Activated naive CD8-positive, alpha-beta T cell treated with anti-CD3 and anti-CD28 coated beads, Interleukin-2, amount 50 U/mL, for 16 hours (primary cell): ENCODE measurements at places on chromosomes 3 and 15.

DNA sequence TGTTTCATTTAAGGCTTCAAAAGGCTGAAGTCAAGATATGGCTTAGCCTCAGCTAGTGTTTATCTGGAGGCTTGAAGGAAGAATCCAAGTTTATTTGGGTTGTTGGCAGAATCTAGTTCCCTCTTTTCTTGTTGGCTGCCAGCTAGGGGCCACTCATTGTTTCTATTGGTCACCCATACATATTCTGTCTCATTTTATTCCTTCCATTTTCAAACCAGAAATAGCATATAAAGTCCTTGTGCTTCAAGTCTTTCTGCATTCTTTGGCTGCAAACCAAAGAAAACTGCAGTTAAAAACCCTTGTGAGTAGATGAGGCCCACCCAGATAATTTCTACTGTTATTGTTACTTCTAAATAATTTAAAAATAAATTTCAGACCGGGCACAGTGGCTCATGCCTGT, 301.7 kb downstream of the OXSM start:
- no peak for DNase-seq

GRCh38 chr3:105503191-105503593, 136.5 kb downstream of the ALCAM start:
- DNase-seq: no peak

DNA sequence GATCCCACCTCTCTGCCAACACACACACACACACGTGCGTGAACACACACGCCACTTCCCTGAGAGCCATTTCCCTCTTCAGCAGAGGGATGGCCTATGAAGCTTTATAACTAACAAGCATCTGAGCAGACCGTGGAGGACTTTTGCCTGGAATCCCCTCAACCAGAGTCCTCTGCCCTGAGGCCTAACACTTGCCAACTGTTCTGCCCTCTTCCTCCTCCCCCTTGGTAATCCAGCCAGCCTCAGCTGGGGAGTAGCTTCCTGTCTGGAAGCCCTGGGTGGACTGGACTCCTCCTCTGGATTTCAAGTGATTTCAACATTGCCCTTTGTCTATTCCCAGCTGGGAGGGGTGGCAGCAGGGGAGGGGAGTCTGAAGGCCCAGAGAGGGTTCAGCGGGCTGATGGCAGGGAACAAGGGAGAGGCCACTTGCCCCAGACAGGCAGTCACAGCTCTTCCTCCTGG, 68.4 kb upstream of the HACD2 start:
- DNase-seq: no peak

DNA sequence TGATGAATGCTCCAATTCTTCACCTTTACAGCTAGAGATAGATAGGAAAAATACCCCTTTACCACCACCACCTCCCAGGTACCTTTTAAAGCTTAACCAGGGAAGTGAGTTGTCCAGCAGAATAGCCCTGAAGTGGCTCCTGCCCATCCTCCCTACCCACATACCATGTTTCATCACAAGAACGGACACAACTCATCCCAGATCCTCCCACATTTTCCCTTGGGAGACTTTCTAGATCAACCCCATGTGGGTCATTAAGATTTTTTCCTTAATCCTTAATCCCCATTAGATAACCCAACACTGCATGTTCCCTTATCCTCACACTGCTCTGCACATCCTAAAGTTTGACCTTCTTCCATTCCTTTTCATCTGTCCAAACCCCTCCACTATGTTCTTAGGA, 69.3 kb downstream of the CHST2 start:
- no peak for DNase-seq

GRCh38 chr3:97960993-97961766, 11.1 kb downstream of the RIOX2 start:
- DNase-seq: no peak

GRCh38 chr15:73944161-73945129, 18.2 kb downstream of the LOXL1 start:
- DNase-seq: no peak

- no peak for DNase-seq
Observed at GRCh38 chr15:67025719-67026609, 39.4 kb upstream of the SMAD3 start.

DNA sequence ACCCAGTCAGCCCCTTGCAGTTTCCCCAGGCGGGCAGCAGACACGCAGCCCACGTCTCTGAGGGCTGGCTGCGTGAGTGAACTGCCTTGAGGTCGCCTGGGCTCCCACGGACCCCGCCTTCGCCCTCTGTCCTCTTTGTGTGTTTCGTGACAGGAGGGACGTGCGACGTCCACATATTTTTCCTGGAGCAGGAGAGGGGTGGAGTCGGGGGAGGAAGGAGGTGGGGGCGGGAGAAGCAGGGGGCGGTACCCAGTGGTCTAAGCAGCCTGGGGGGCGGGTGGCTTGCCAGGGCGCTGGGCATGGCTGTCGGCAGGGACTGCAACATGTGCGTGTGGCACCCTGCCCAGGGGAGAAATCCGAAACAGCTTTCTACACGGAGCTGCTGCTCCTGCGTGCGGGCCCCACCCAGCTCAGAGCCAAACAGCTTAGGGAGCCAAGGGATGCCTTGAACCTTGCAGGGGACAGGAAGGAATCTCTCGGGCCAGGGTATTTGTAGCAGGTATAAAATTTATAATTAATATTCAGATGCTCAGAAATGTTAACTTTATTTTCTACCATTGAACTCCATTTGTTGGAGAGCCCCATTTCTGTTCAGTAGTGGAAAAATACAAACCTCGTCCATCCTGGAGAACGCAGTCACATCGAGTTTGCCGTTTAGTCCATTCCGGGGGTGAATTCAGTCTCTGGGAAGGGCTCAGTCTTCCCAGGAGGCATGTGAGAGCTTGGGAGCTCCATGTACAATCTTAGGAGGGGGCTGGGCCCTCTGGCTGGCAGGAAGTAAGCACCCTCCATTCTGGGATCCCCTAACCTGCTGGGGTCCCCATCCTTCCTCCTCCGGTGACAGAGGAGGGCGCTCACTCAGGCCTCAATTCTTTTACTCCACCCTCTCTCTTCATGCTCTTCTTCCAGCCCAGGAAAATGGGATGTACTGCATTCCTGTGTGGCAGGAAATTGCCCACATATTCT, 79.1 kb upstream of the MEF2A start:
- no peak for DNase-seq

DNA sequence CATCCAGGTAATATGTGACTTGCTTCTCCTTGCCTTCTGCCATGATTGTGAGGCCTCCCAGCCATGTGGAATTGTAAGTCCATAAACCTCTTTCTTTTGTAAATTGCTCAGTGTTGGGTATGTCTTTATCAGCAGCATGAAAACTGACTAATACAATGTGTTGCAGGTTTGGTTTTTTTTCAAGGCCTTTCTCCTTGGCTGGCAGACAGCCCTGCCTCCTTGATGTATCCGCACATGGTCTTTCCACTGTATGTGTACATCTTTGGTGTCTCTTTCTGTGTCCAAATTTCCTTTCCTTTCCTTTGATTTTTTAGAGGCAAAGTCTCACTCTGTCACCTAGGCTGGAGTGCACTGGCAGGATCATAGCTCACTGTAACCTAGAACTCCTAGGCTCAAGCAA, 260.1 kb downstream of the TUSC7 start:
- DNase-seq: no peak

DNA sequence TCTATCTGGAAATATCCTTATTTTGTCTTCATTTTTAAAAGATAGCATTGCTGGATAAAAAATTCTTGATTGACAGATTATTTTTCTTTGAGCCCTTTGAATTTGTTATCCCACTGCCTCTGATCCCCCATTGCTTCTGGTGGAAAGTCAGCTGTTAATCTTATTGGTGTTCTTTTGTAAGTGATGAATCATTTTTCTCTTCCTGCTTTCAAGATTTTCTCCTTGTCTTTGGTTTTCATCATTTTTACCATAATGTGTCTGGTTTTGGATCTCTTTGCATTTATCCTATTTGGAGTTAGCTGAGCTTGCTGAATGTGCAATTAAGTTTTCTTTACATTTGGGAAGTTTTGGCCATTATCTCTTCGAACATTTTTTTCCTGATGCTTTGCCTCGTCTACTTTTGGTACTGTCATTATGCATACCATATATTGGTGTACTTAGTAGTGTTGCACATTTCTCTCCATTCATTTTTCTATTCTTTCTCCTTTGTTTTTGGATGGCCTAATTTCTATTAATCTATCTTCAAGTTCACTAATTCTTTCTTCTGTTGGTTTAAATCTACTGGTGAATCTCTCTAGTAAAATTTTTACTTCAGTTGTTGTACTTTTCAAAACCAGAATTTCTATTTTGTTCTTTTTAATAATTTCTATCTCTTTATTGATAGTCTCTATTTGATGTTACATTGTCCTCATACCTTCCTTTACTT, 440.0 kb upstream of the PROK2 start:
- no peak for DNase-seq

DNA sequence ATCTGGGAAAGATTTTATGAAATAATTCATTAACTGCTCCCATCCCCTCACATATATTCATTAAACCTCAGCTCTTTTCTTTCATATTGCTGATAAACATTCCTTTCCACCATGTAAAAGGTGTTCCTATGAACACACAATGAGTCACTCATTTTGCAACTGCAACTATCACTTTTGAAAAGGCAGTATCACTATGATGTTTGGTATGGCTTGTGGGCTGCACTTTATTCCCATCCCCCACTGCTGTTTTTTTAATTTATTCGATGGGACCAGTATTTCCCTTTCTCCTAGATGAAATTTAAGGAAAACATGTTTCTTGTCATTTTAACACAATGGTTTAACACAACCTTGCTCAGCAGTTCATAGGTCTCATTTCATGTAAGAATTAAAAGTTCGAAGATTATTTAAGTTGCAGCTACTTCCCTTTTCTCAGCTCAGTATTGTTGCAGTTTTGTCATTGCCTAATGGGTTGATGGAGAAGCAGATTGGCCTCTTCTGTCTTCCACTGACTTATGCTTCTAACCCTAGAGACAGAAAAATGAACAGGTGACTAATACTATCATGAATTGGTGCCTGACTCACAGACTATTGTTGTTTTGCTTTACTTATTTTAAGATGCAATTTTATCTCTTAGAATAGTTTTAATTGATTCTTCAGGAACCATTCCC, 280.3 kb downstream of the ZPLD1 start:
- DNase-seq: no peak

DNA sequence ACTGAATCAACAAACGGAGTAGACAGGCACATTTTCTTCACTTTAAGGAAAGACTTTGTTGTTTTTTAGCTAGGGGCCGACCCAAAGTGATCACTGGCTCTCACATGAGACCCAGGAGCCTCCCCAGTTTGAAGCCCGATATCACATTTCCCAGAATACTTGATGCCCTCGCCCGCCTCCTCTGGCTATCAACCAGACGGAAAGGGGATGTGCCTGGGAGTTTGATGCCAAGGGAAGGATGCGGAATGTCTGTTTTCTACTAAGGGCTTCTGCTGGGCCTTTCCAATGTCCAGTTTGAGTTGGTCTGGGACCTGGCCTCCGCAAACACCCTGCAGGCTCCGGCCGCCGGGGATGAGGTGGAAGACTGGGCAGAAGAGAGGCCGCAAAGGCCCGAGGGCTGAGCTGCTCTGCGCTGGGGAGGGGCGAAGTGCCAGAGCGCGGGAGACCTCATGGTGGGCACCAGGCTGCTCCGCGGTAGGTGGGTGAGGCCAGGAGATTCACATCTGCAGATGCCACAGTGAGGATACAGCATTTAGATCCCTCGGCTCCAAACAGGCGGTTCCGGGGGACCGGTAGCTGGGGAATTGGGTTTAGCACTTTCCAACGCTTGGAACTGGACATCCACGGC, 491 bp upstream of the ZNF774 start:
- DNase-seq: no peak

- no peak for DNase-seq
Observed at GRCh38 chr15:100940767-100941379, 21.7 kb downstream of the LRRK1 start.

GRCh38 chr3:127758013-127758412, 64.3 kb downstream of the MGLL start:
- DNase-seq: no peak

DNA sequence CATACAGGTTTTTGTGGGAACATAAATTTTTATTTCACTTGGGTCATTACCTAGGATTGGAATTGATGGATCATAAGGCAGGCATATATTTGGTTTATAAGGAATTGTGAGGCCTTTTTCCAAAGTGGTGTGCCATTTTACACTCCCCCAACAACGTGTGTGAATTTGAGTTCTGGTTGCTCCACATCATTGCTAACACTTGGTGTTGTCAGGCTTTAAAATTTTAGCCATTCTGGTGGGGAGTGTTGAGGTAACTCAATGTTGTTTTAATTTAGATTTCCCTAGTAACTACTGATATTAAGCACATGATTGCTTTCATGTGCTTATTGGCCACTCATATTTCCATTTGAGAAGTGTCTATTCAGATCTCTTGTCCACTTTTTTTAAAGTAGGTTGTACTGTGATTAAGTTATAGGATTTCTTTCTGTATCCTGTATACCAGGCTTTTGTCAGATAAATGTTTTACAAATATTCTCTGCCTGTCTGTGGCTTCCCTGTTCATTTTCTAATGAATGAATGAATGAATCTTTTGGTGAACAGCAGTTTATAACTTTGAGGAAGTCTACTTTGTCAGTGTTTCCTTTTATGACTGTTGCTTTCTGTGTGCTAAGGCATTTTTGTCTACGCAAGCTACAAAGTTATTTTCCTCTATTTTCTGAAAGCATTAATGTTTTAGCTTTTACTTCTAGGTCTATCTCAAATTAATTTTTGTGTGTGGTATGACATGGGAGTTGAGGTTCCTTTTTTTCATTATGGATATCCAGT, 17.9 kb upstream of the NR2C2 start:
- DNase-seq: no peak

DNA sequence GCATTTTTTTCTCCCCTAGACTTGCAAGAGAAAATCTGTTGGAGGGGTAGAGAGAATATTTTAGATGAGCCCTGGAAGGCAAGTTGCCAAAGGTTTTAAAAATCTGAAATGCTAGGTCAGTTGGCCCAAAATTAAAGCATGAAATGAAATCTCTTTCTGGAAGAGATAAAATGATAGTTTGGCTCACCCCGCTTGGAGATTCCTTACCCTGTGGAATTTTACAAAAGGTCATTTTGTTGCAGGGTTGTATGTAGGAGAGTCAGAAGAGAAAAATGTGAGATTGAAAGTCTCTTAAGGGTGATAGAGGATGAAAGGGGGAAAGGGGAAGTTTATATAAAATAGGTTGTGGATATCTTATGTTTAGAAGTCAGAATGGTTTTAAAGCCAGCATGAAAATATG, 277.8 kb downstream of the CD47 start:
- DNase-seq: no peak

- DNase-seq: no peak
Observed at GRCh38 chr3:64238971-64239667, 13.9 kb upstream of the PRICKLE2 start.

- DNase-seq: no peak
Observed at GRCh38 chr15:50335251-50335650, 19.7 kb downstream of the GABPB1 start.

DNA sequence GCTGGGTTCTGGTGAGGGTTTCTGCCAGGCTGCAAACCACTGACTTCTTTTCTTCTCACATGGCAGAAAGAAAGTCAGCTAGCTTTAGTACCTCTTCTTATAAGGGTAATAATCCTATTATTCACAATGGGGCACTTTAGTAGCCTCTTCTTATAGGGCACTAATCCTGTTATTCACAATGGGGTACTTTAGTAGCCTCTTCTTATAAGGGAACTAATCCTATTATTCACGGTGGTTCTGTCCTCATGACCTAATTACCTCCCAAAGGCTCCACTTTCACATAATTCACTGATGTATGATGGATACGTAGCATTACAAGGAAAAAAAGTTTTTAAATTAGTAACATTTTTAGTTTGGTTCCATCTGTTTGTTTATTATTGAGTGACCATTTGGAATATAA, 671.3 kb downstream of the NSUN3 start:
- no peak for DNase-seq

GRCh38 chr3:45103334-45103733, 42.8 kb downstream of the CDCP1 start:
- DNase-seq: no peak
